ENCODE measurements at places on chromosomes 6 and 20.

DNA sequence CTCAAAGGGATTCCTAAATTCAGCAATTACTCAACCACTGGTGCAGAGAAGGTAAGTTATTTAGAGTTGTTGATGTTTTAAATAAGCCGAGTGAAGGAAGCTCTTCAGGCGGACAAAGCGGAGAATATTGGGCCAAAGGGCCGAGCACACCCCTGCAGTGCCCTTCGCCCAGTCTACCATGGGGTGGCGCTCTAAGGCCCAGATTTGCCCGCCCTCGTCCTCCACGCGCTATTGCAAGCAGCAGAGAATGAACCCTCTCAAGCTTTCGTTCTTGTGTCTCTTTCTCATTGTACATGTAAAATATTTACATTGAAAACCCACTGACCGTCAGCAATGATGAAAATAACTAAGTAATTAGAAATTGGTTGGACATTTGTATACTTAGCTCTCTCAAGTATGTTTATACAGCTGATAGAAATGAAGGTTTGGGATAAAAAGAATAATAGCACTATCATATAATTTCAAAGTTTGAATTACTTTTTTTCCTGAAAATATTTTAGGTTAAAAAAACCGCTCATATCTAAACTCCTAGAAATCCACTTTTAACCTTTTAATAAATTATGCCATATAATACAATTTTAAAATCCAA lies 195.0 kb upstream of the CEP162 start:
- peak; percentile 20 for DNase-seq

DNA sequence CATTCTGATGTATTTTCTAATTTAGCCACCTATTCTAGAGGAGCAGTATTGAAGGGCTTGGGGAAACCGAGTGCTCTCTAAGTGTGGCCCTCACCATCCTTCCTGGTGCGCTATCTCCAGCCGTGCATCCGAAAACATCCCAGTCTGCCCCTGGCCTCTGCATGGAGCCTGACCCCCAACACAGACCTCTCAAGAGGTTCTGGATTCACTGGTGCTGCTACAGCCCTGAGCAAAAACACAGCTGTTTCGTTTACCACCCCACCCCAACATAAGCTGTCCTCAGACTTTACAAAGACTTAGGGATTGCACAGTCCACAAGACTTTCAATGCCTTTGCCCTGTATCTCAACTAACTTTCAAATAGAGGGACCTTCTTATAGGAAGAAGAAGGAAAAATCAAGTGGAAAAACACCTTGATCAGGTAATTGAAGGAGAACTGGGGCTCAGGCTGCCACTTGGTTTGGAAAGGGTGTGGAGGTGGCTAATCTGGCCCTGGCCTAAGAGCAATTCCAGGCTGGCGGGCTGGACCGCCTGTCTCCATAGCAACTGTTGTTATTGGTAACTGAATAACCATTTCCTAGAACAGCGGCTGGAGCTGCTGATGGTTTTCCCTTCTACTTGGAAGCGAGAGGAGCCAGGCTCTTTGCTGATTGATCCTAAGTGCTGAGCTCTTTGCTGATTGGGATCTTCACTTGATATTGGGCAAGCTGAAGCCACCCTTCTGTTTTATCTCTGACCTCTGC lies 90.2 kb upstream of the TOX2 start:
- peak; percentile 17 for DNase-seq

DNA sequence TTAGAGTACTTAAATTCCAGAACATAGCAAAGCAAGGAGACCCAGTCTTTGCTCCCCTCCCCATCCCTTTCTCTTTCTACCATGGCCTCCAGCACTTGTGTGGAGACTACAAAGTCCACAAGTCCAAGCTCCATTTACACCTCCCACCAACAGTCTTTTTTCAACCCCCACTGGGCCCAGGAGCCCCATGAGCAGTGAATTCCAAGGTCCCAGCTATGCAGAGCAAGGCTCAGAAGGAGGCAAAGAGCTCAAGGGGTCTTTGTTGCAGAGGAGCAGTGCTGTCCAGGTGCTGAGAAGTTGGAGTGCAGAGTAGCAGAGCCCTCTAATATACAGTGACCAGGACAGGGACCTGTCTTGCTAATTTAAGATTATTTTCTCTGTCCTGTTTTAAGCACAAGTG lies 9.0 kb downstream of the PAK5 start:
- no peak for DNase-seq

- DNase-seq: peak; percentile 13
Measured at GRCh38 chr20:59823030-59823423, 110.4 kb downstream of the SYCP2 start.

DNA sequence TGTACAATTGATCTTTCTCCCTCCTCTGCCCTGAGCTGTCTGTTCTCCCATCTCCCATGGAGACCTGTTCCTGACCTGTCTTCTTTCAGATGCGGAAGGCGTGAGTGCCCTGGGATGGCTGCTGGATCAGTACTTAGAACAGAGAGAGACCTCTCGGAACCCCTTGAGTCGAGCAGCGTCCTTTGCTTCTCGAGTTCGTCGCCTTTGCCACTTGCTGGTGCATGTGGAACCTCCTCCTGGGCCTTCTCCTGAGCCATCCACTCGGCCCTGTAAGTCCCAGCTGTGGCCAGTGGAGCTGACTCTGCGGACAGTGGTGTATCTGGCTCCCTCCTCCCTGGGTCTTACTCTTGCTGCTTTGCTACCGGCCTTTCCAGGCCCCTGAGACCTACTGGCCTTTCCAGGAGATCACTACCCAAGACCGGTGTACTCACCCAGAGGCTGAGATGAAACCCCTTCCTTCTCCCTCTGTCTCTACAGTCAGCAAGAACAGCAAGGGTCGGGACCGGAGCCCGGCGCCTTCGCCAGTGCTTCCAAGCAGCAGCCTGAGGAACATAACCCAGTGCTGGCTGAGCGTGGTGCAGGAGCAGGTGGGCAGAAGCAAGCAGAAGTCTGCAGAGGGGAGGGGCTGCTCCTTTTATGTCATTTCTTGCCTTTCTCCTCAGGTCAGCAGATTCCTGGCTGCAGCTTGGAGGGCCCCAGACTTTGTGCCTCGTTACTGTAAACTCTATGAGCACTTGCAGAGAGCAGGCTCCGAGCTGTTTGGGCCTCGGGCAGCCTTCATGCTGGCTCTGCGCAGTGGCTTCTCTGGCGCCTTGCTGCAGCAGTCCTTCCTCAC lies 22.5 kb downstream of the CUL9 start:
- no peak for DNase-seq

- no peak for DNase-seq
Measured at GRCh38 chr6:89775150-89775549, 44.4 kb downstream of the MDN1 start.

DNA sequence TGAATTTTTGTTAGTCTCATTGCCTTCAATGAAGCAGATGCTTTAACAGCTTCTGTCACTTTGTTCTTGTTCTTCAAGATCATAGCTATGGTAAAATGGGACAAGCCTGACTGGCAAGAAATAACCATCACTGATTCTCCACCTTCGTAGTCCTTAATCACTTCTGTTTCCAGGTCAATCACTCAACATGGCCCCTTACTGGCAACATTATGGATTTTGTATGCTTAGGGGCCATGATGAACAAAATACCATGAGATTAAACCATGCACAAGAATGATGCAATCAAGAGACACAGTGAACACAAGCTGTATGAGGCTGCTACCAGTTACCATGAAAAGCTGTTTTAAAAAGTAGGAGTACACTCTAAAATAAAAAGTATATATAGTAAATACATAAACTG lies 32.8 kb downstream of the ADNP start:
- no peak for DNase-seq

DNA sequence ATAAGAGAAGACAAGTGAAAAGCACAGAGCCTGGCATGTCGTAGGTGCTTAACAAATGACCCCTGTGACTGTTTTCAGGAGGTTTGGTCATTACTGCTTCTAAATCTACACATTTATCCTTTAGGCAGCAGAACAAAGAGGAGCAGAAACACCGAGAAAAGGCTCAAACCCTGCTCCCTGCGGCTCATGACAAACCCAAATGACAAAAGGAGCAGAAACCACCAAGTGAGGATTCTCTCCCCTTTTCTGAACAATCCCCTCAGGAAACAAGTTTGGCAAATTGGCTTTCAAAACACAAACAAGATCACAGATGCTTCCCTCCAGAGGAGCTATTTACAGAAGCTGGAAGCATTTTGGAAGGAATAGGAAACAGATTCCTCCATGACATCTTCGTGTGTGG lies 15.8 kb upstream of the SIRPG start:
- no peak for DNase-seq

DNA sequence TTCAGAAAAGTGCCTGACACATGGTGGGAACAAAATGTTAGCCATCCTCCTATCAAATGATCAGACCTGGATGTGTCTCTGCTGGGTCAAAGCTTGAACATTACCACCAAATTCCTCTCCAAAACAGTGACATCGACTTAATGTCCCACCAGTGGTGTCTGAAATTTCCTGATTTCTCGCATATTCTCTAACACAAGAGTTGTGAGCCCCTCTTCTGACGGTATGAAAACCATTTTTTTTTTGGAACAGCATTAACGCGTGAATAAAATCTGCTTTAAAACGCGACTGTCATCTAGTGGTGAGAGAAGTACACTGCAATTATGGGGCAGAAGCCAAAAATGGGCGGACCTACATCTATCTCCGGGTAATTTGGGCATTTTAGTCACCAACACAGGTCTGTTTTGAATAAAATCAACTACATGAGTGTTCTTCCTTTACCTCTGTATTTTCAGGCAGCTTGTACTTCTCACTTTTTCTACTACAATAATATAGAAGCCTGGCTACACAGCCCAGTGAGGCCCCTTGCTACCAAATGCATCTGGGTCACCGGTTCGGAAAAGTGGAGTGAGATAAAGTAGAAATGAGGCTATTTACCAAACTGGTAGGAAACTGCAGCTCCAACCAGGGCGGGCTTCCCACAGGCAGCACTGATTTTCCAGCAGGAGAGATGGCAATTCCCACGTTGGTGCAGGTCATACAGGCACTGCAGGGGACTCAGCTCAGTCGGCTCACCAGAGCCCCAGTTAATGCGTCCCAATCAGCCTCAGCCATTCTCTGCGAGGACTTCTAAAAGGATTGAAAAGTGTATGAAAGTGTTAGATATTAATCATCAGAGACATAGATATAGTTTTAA lies 27.4 kb downstream of the MGME1 start:
- DNase-seq: peak; percentile 60

DNA sequence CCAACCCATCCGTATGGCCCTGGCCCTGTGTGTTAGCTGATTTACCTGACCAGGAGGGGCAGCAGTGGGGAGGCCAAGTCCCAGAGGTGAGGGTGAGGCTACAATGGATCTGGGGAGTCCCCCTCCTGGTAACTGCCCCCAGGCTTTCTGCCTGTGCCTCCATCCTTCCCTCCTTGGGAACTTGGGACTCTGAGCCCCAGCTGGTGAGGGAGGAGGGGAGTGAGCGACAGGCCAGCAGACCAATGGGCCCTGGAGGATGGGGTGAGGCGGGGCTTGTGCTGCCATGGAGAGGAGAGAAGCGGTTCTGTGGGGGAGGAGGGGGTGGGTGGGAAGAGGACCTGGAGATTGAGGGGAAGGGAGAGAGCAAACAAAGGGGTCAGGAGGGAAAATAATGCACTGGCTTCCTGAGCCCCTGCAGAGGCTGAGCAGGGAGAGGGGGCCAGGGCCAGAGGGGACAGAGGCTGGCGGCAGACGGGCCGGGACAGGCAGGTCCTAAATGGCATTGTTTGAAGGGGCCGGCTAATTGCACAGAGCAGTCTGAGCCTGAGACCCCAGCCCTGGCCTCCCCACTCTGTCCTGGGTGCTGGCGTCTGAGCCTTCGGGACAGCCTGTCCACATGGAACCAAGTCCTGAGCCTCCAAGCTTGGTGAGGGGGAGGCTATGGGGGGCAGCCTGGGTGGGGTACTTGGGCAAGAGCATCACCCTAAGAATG lies 17.5 kb downstream of the DNMT3B start:
- no peak for DNase-seq

GRCh38 chr20:38229376-38230252 lies 30.9 kb downstream of the KIAA1755 start:
- no peak for DNase-seq

DNA sequence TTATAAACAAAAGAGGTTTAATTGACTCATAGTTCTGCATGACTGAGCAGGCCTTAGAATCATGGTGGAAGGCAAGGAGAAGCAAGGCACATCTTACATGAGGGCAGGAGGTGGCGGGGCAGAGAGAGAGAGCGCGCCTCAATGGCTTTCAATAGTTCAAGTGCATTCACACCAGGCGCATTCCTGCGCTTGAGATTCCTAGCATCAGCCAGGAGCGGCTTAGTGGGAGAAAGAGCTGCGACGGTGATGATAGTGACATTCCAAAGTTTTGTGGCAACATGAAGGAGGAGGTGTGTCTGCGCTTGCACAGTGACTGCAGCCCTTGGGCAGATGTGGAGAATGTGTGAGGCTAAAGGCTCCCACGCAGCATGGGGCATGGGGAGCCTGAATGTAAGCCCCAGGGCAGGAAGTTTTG lies 25.0 kb upstream of the EMILIN3 start:
- DNase-seq: no peak

- DNase-seq: peak; percentile 69
Measured at GRCh38 chr6:39215640-39216158, 13.6 kb downstream of the KCNK5 start.

DNA sequence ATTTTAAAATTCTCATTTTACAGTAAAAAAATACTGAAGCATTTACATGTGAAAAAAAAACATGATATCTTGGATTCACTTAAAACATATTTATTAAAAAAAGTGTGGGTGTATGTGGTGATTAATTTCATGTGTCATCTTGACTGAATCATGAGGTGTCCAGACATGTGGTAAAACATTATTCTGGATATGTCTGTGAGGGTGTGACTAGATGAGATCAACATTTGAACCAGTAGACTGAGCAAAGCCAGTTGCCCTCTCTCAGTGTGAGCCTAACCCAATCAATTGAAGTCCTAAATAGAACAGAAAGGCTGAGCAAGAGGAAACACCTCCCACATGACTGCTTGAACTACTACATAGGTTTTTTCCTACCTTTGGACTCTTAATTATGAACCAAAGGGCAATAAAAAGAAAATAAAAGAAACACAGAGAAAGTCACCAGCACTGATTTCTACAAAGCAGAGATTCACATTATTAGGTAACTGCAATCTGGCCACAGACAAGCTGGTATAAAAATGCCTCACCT lies 90.5 kb upstream of the VGLL2 start:
- DNase-seq: no peak

DNA sequence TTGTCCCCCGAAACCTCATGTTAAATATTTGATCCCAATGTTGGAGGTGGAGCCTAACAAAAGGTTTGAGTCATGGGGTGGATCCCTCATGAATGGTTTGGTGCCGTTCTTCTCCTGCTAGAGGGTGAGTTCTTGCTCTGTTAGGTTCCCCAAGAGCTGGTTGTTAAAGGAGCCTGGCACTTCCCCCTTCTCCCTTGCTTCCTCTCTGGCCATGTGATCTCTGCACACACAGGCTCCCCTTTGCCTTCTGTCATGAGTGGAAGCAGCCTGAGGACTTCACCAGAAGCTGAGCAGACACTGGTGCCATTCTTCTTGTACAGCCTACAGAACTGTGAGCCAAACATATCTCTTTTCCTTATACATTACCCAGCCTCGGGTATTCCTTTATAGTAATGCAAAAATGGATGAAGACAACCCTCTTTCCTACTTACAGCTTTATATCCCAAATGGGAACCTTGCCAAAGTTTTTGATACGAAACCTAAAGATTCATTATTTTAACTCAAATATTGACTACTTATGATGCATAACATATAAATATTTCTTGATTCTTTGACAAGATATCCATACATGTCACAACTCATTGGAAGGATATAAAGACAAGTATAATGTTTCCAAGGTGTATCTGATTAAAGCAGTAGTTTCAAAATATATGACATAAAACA lies 61.0 kb downstream of the RNF182 start:
- DNase-seq: no peak
